ENCODE measurements at places on chromosomes 4 and X.
A peak's percentile ranks its signal among the peaks of the same experiment; 100 is the strongest.

DNA sequence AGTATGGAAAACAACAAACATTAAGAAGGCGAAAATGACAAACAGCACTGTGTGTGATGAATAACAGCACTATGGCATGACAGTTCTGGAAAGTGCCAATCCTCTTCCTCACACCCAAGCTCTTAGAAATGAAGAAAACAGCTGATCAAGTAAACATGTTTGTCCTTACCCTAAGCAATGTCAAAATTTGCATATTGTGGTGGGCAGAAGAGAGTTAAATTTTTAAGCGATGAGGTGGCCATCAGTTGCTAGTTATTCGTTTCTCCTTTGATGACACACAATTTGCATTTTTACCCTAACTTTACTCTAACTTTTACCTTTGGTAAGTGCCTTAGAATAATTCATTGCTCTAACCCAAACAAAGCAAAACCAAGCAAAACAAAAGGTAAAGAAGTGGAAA lies 8.8 kb downstream of the PROM1 start:
- DNase-seq, result no peak

GRCh38 chr4:1960170-1960825 lies 48.5 kb downstream of the NELFA start:
- no peak for DNase-seq

- DNase-seq, result no peak
Measured at GRCh38 chr4:145756244-145756643, 76.3 kb downstream of the C4orf51 start.

GRCh38 chrX:116204932-116205331 lies 34.4 kb downstream of the AGTR2 start:
- DNase-seq, result no peak

GRCh38 chr4:7964890-7965662 lies 25.4 kb upstream of the AFAP1 start:
- peak; percentile 49 for DNase-seq

DNA sequence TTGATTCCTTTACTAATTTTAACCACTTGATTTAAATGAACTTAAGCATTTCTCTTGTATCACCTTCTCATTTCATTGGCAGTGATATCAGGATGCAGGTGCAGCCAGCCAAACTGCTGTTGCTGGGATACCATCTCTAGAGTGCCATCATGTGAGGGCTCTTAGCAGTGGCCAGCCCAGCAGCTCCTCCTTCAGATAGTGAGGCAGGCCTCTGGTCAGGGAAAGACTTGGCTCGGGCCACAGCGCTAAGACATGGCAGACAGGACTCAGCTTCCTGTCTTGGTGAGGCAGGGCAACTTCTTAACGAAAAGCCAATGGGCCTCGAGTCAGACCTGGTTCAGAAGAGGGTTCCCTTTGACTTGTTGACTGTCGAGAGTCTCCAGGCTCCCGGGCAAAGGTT lies 50.0 kb downstream of the NOP14 start:
- no peak for DNase-seq

- DNase-seq, result no peak
Measured at GRCh38 chrX:5176766-5177165, 1051.9 kb downstream of the NLGN4X start.

- DNase-seq, result no peak
Measured at GRCh38 chr4:42953321-42953720, 60.8 kb downstream of the GRXCR1 start.

GRCh38 chr4:173958445-173958844 lies 325.0 kb downstream of the FBXO8 start:
- DNase-seq, result no peak

DNA sequence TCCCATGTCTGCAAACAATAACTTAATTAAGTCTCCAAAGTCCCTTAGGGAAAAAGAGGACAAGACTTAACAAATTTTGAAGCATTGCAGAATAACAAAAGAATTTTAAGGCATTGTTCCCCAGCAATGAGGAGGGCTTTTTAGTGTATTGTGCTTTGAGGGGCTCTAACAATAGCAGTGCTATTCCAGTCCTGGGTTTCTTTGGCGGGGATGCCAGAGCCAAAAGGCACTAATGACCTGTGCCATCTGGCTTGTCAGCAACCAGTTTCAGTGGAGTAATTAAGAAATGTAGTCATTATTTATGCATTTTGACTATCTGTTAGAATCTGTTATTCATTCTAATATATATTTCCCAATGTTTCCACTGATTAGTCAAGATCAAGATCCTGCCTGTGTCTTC lies 575.4 kb downstream of the SPRY1 start:
- DNase-seq, result no peak

GRCh38 chr4:55613621-55614020 lies 21.6 kb upstream of the PDCL2 start:
- no peak for DNase-seq

DNA sequence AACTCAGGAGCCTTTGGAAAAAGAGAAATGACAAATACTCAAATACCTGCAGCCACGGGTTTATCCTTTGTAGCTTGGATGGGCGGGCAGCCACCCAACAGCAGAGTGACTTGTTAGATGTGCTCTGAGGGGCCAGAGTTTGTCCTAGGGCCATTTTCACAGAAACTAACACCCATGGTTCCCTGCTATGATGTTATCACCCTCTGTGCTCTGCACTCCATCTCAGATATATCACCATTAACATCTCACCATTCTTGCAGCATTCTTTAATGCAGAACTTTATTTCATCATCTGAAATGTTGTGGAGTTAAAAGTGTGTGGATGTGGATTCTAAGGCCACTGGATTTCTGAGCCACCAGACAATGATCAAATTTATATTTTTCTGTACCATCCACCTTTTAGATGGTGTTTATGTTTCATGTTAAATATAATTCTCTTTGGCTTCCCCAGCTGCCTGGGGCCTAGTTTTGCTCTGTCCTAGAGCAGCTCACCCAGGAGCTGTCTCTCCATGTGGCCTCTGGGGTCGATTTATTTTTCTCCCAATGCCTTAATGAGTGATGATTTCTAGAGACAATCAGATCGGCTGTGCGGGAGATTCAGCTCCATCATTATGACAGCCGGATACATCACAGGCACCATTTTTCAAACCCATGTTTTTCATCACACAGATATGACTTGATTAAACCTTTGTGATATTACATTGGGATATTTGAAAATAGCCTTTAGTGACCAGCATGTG lies 380.8 kb downstream of the BCOR start:
- DNase-seq, result no peak

- no peak for DNase-seq
Measured at GRCh38 chr4:160019936-160020335, 917.1 kb downstream of the RAPGEF2 start.
